ENCODE measurements at places on chromosomes 3 and 15.

DNA sequence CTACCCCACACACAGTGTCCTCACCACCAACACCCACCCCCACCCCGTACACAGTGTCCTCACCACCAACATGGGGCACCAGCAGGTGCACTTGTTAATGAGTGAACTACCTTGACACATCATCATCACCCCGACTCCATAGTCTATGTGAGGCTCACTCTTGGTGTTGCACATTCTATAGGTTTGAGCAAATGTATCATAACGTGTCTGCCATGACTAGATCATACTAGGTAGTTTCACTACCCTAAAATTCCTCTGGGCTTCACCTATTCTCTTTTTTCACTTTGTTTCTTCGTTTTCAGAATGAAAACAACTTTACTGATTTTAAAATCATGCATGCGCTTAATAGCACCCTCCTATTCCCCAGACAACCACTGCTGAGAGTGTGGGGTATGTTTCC lies 102.6 kb upstream of the SLC6A6 start:
- no peaks in the 10 kb centered on the region for H3K36me3 ChIP-seq
- H3K4me3 ChIP-seq = no peak overlapping the region
- H3K27ac ChIP-seq = no peak overlapping the region
- peaks cover 8% of the 10 kb centered on the region for H3K27me3 ChIP-seq

GRCh38 chr15:61521953-61522352 lies 292.9 kb upstream of the RORA start:
- DNase-seq = no peak
- H3K27ac ChIP-seq = no peak overlapping the region
- no peak overlapping the region for H3K4me3 ChIP-seq
- H3K27me3 ChIP-seq = peaks cover 14% of the 10 kb centered on the region

- no peak for DNase-seq
- H3K4me3 ChIP-seq = no peak overlapping the region
- no peaks in the 10 kb centered on the region for H3K27me3 ChIP-seq
- no peaks in the 10 kb centered on the region for H3K36me3 ChIP-seq
These were observed 148.1 kb downstream of the NEK11 start for GRCh38 chr3:131174752-131175151.

DNA sequence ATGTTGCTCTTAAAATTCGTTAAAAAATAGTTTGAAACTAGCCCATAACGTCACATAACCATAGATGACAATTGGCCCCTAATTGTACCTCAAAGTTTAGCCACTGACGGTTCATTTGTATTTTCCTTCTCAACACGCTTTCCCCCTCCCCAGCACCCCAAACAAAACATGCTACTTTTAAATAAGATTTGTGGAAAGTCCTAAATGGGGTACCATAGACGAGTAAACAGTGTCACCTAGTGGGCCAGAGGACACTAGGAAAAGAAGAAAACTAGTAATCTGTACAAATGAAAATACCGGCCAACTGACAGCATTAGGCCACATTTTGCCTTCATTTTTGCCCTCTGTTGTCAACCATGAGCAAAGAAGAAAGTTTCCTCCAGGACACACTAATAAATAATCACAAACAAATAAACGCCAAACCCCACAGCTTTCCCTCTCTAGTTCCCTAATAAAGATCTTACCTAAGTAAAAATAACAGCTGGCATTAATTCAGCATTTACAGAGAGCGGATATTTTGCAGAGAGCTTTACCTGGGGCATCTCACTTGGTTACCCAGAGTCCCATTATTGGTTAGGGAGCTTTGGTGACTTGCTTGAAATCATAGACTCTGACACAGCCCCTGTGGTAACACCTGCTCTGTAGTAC lies 175.1 kb upstream of the ATP11B start:
- H3K36me3 ChIP-seq = no peaks in the 10 kb centered on the region
- H3K4me3 ChIP-seq = peak overlapping the region; percentile 27
- no peaks in the 10 kb centered on the region for H3K27me3 ChIP-seq
- DNase-seq = no peak
- H3K4me1 ChIP-seq = peaks cover 12% of the 10 kb centered on the region

DNA sequence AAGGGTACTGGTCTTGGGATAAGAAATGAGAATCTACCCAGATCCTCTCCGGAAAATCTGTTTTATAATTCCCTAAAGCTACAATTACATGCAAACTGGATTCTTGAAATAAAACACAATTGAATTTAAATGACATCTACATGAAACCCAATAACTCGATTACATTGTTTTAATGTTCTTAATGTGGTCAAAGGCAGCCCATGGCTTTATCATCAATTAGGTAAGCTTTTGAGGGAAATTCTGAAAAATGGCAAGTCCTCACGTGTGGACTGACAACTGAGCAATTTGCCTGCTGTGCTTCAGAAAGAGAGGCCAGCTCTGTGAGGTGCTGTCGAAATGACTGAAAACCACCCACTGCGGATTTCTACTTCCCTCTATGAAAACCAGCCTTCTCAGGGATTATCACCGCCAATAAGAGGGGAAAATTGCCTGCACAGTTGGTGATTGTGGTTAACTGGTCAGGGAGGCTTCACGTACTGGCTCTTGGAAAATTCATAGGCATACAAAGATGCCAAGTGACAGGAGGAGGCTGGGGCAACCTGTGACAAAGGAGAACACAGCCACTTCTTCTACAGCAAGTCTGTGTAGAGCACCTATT lies 200.8 kb upstream of the SLCO3A1 start:
- DNase-seq = no peak
- H3K27me3 ChIP-seq = peaks cover 12% of the 10 kb centered on the region
- H3K36me3 ChIP-seq = no peaks in the 10 kb centered on the region
- H3K4me3 ChIP-seq = no peak overlapping the region

DNA sequence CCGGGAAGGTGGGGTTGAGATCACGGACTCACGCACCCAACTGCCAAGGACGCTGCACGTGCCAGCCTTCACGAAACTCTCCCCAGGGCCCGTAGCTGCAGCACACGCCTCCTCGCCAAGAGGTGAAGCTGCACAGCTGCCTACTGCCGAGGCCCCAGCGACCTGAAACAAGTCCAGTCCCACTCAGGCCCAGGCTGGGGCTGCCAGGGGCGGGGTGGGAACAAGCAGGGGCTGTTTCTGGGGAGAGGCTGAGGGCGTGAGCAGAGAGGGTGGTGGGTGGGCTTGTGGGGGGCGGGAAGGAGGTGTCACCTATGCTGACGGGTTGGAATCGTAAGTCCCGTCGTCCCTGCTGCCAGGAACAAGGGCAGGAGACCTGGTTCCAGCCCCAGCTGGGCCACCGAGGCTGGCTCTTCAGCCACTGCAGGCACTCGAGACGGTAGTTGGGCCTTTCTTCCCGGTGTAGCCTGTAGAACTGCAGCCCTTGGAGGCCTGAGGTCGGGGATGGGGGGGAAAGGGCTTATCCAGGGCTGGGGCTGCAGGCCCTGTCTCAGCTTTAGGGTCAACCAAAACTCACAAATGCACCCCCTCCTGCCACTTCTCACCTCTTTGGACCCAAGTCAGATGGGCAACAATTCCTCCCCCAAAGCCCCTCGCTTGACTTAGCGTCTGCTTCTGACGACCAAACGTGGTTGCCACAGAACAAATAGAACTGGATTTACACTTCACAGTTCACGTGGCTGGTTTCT lies 44.4 kb downstream of the MUC20 start:
- no peaks in the 10 kb centered on the region for H3K27me3 ChIP-seq
- H3K27ac ChIP-seq = no peak overlapping the region
- no peak for DNase-seq

GRCh38 chr3:111605018-111605417 lies 9.9 kb upstream of the ZBED2 start:
- peaks cover 3% of the 10 kb centered on the region for H3K27me3 ChIP-seq
- H3K4me3 ChIP-seq = no peak overlapping the region
- no peak for DNase-seq
- no peak overlapping the region for H3K27ac ChIP-seq

DNA sequence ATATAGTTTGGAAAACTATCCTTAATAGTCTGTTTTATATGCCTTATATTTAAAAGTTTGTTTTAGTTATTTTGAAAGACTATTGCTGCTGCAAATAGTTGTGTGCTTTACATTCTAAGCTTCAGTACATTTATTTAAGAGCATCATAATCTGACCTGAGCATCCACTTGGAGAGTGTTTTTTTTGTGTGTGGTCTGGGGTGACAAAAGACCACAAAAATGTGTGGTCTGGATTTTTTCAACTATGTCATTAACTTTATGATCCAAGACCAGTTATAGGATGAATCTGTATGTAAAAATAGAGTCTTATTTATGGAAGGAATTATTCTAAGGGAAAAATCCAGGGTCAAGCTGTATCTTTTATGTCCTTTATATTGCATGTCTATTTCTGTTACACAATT lies 77.4 kb downstream of the SLTM start:
- H3K4me3 ChIP-seq = no peak overlapping the region
- no peak overlapping the region for H3K27ac ChIP-seq
- DNase-seq = no peak
- H3K36me3 ChIP-seq = peaks cover 9% of the 10 kb centered on the region
- H3K27me3 ChIP-seq = no peaks in the 10 kb centered on the region

DNA sequence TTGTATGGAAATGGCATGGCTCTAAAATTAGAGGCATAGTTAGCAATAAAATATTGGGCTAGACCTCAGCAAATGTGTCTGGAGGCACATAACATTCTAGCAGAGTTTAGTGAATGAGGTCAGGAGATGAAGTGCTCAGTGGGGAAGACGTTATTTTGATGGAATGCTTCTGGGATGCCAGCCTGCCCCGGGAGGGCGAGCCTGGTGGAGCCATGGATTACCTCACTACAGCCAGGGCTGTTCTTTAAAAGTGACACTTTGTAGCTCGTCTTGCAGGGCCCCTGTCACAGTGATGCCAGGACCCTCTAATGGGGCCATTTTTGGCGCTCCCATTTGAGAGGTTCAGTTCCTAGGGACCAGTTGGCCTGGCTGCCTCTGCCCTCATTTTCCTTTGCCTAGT lies 48.5 kb downstream of the PXYLP1 start:
- peaks cover 15% of the 10 kb centered on the region for H3K36me3 ChIP-seq
- H3K4me1 ChIP-seq = peaks cover 8% of the 10 kb centered on the region
- H3K4me3 ChIP-seq = no peak overlapping the region
- DNase-seq = no peak

- H3K27me3 ChIP-seq = peaks cover 52% of the 10 kb centered on the region
- peak overlapping the region; percentile 65 for H3K4me3 ChIP-seq
- DNase-seq = no peak
- H3K36me3 ChIP-seq = no peaks in the 10 kb centered on the region
- no peak overlapping the region for H3K27ac ChIP-seq
These were observed 31.5 kb upstream of the RPS17 start for GRCh38 chr15:82571722-82572222.

DNA sequence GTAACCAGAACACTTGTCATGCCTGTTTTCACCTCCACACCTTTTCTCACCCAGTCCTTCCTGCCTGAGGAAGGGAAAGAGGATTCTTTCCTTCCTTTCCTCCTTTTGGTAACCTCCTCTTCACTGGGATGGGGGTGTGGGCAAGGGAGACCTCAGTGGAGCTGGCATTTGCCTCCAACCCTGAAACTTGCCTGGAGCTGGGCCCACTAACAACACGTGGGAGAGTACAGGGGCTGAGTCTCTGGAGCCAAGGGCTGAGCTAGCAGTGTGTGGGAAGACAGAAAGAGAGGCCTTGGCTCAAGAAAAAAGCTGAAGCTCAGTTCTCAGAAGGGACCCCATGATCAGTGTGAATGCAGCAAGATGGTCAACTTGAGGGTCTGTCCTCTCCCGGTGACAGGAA lies 86.6 kb upstream of the SLC6A11 start:
- peak; percentile 18 for DNase-seq
- no peaks in the 10 kb centered on the region for H3K36me3 ChIP-seq
- H3K27ac ChIP-seq = no peak overlapping the region
- H3K27me3 ChIP-seq = peaks cover 16% of the 10 kb centered on the region

- H3K27me3 ChIP-seq = no peaks in the 10 kb centered on the region
- no peaks in the 10 kb centered on the region for H3K4me1 ChIP-seq
- no peak overlapping the region for H3K27ac ChIP-seq
- DNase-seq = no peak
- H3K36me3 ChIP-seq = no peaks in the 10 kb centered on the region
These were observed 394.7 kb upstream of the CBLB start for GRCh38 chr3:106263546-106263945.

GRCh38 chr3:111882194-111882593 lies 23.1 kb downstream of the PHLDB2 start:
- no peak overlapping the region for H3K27ac ChIP-seq
- H3K36me3 ChIP-seq = peaks cover 29% of the 10 kb centered on the region
- no peaks in the 10 kb centered on the region for H3K27me3 ChIP-seq
- no peak for DNase-seq

DNA sequence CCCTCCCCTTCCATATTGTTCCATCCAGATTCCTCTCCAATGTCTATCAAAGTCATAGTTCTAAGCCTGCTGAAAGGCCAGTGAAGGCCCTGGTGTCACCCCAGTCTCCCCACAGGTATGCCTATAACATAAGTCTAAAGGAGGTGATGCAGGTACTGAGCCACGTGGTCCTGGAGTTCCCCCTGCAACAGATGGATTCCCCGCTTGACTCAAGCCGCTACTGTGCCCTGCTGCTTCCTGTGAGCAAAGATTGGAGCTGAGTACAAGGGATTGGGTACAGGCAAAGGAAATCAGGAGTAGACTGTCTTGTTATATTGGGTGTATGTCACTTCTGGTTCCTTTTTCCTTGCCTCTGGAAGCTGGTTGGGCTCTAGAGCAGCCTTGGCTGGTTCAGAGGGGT lies 8.2 kb downstream of the EIF2B5 start:
- DNase-seq = no peak
- no peak overlapping the region for H3K4me3 ChIP-seq
- H3K27ac ChIP-seq = no peak overlapping the region
- H3K36me3 ChIP-seq = no peaks in the 10 kb centered on the region

DNA sequence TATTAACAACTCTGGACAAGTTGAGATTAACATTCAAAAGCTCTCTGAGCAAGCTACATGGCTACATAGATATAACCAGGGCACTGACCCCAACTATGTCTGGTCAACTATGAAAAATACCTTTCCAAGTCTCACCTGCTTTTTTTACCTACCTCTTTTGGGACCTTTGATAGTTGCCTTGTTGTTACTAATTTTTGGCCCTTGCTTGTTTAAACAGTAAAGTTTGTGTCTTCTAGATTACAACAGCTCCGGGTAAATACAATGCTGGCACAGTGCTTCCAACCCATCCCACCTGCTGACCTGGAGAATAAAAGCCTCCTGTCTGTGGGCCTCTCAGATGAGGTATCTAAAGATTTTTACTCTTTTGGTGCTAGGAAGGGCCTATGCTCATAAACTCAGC lies 1036.6 kb downstream of the NAALADL2 start:
- no peaks in the 10 kb centered on the region for H3K36me3 ChIP-seq
- H3K4me1 ChIP-seq = no peaks in the 10 kb centered on the region
- DNase-seq = no peak
- no peak overlapping the region for H3K4me3 ChIP-seq
- H3K27me3 ChIP-seq = no peaks in the 10 kb centered on the region

DNA sequence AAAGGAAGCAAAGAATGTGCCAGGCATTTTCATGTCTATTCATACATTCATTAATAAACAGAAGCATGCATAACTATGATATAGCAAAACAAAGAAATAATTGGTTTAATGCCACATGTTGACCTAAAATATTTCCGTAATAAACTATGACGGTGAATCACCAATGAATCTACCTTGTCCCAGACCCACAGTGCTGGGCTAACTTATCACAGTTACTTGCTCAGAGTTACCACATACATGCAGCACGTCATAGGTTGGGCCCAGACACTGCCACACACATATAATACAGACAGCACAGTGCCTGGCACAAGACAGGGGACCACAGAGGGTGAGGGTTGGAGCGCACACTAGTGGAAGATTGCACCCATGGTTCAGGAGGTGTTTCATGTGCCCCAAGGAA lies 86.9 kb downstream of the ATP1B3 start:
- peaks cover 20% of the 10 kb centered on the region for H3K36me3 ChIP-seq
- H3K4me1 ChIP-seq = no peaks in the 10 kb centered on the region
- no peaks in the 10 kb centered on the region for H3K27me3 ChIP-seq
- DNase-seq = no peak
- no peak overlapping the region for H3K27ac ChIP-seq

Data from type B pancreatic cell (in vitro differentiated cells).